NCI-H2107 (cell line): ENCODE measurements at places on chromosomes 5 and 9.

GRCh38 chr9:135085830-135086546 lies 1.5 kb upstream of the OLFM1 start:
- DNase-seq, result peak; percentile 33

- no peak for DNase-seq
These were observed 40.0 kb downstream of the KLHL3 start for GRCh38 chr5:137695651-137696428.

GRCh38 chr9:93124793-93125192 lies 9.3 kb downstream of the NINJ1 start:
- DNase-seq, result no peak

- DNase-seq, result no peak
These were observed 6.9 kb upstream of the BARX1 start for GRCh38 chr9:93962017-93962416.

GRCh38 chr5:102106599-102106998 lies 189.5 kb downstream of the SLCO4C1 start:
- no peak for DNase-seq
